CD4-positive, alpha-beta T cell treated with Interleukin-15 for 1 hour (primary cell): ENCODE measurements at places on chromosomes 6 and 20.

DNA sequence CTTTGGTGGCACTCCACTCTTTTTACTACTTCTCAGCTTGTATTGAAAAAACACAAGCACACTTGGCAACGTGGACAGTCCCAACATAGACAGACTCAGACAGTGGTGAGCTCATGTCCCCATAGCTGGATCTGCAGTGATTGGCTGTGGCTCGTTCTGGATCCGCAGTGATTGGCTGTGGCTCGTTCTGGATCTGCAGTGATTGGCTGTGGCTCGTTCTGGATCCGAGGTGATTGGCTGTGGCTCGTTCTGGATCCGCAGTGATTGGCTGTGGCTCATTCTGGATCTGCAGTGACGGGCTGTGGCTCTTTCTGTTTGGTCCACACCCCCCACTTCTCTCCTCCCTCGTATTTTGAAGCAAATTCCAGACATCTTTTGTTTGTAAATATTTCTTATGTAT is 28.0 kb downstream of the OSBPL2 start:
- DNase-seq, result no peak

DNA sequence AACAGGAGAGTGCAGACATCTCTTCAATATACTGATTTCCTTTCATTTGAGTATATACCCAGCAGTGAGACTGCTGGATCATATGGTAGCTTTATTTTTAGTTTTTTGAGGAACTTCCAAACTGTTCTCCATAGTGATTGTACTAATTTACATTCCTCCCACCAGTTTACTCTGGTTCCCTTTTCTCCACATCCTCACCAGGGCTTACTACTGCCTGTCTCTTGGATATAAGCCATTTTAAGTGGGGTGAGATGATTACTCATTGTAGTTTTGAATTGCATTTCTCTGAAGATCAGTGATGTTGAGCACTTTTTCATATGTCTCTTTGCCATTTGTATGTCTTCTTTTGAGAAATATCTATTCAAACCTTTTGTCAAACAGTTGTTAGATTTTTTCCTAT is 64.9 kb upstream of the HMGCLL1 start:
- DNase-seq, result no peak

DNA sequence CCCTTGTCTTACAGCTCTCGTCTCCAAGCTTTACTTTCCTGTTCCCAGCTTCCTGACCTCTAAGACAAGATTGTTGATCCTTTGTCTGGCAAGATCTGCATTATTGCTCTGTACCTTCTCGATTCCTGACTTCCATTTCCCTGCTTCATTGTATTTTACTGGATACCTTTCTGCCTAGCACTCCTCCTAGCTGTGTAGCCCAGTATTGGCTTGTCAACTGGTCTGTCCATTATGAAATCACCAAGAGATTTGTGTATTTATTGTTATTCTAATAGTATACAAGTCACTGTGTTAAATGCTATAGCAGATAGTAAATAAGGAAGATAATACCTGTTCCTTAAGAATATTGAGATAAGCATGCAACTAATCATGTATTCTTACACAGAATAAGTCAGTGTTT is 305.4 kb downstream of the CDKAL1 start:
- DNase-seq, result no peak

GRCh38 chr6:150491131-150491810 is 108.4 kb upstream of the PLEKHG1 start:
- no peak for DNase-seq

- DNase-seq, result no peak
Measured at GRCh38 chr6:28353356-28353755, 3.6 kb downstream of the ZKSCAN3 start.

GRCh38 chr6:2314641-2315040 is 69.2 kb upstream of the GMDS start:
- DNase-seq, result no peak

GRCh38 chr20:35956616-35957015 is 2.3 kb upstream of the SCAND1 start:
- no peak for DNase-seq

DNA sequence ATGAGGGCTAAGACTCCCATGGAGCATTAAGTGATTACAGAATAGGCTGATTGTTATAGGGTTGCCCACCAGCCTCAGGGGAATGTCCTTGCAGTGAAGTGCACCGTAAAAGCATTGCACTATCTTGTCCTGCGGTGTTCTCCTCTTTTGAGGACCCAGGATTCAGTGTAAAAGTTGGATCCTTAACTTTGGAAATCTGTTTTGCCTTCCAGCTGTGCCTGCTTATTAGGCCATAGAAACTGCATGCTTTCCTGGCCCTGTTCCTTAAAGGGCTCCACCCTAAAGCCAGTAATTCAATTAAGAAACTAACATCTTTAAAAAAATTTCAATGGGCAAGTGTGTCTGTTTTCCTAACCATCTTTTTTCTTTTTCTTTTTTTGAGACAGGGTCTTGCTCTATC is 25.4 kb upstream of the NOTCH4 start:
- DNase-seq, result no peak

- DNase-seq, result no peak
Measured at GRCh38 chr20:32516583-32517517, 68.3 kb downstream of the NOL4L start.

DNA sequence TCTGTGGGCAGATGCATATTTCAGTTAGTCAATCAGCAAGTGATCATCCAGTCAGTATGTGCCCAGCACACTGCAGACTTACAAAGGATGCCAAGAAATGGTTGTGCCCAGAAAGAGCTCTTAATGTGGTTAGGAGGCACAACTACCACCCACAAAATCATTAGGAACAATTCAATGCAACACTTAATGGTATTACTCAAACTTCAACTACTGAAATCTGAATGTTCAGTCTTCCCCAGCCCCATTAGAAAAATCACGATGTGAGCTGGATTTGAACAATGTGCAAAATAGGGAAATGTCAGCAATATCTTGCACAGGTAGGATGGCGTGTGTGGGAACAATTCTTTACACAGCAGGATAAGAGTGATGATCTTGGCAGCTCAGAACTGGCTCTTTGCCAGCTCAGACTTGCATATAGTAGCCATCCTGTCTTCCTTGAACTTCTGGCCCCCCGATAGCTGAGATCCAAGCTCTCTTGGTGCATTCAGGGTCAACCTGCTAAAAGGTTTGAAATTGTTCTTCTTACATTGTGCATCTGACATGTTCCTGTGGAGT is 556.7 kb upstream of the HTR1E start:
- no peak for DNase-seq

DNA sequence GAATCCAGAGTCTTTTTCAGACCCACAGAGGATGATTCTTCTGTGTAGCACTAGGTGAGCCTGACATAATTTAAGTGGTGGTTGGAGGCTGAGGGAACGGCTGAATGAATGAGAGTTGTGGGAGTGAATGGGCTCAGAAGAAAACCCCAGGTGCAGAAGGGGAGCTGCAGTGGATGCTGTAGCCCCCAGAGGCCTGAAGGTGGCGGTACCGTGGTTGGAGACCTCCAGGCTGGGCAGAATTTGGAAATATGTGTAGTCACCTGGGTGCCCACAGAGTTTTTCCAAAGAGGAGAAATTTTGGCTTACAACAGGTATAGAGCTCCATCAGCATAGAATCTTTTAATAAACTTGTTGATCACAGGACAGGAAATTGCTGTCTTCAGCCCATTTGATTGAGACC is 6.5 kb upstream of the RAET1G start:
- DNase-seq, result peak; percentile 12

- DNase-seq, result peak; percentile 54
Measured at GRCh38 chr6:73262671-73263569, at the start of gene KHDC1. TSS of gene KHDC1 (minus strand) at chr6:73263196. CDS start at chr6:73242517, 20,679 bp downstream.

DNA sequence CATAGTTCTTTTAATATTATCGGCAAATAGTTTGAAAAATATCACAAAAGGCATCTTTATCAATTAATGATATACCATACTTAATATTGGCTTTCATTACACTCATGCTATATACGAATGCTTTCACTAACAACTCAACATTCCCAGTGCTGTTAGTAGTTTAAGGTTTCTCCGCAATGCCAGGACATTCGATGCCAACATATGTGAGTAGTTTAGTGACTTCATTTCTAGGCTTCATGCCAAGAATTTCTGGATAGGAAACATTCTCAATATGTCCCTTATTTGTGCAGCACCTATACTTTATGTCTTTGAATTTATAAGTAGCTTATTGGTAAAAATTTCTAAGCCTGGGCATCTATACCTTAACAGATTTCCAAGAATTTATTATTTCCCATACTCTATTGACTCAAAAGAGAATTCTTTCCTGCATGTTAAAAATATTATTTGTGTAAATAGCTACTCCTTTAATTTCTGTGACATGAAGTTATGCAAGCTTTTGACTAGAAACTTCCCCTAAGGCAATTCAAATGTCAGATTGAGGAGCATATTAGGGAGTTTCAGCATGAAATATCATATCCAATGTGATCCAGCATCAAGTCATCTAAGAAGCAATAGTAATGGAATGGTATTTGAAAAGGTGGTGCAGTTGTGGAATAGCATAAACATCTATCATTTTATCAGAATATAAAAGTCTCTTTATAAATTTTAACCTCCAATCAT is 236.0 kb upstream of the STXBP5 start:
- DNase-seq, result no peak

DNA sequence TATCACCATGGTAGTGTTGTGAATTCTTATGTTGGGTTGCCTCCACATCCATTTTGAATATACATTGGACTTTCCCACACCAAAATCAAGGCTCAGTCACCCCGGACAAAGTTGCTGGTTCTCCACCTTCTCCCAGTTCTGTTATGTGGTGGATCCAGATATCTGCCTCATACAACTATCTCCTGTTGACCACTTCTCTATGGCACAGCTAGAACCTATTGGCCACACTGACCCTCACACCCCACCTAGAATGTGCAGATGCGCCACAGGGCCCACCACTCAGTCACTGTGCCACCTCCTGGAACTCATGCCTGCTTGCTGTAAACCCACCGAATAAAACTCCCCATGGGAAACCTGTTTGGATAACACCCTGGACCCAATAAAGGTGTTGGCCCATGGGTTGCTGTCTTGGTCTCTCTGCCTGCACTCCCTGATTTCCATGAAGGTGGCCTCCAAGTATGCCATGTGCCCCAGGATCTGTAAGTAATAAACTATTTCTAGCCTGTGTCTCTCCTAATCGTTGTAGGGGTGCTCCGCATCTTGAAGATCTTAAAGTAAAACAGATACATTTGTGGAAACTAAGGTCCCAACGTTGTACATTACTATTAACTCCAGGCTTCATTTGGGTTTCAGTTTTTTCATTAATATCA is 7.2 kb upstream of the NQO2 start:
- DNase-seq, result no peak

- DNase-seq, result no peak
Measured at GRCh38 chr20:47334022-47334551, 22.4 kb downstream of the ZMYND8 start.

DNA sequence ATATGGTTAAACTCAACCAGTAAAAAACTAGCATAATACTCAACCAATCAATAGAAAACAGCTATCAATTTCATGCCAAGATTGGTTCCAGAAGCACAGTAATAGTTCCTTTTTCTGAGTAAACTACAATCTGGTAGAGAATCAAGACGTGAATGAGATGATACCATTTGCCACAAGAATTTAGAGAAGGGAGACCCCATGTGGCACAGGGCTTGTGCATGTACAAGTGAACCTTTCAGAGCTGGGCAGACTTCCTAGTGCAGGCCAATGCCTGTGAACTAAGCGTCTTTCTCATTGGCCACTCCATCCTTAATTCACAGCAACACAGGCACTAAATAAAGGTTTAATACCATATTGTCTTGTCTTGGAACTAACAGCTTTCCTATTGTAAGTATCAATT is 213.5 kb downstream of the RFPL4B start:
- no peak for DNase-seq

- no peak for DNase-seq
Measured at GRCh38 chr20:25535762-25536161, 49.6 kb downstream of the NINL start.

DNA sequence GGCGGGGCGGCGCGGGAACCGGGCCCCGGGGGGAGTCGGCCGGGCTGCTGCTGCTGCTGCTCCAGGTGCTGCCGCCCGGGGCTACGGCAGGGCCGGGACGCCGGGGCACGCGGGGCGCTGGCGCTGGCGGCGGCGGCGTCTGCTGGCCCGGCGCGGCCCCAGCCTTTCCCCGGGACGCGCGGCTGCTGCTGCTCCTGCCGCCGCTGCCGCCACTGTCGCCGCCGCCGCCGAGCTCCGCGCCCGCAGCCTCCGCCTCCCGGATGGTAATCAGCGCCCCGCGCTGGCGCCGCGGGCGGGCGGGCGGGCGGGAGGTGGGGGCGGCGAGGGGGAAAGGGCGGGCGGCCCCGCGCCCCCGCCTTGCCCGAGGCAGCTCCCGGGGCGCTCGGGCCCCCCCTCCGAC is 306 bp downstream of the EBF4 start:
- DNase-seq, result no peak

DNA sequence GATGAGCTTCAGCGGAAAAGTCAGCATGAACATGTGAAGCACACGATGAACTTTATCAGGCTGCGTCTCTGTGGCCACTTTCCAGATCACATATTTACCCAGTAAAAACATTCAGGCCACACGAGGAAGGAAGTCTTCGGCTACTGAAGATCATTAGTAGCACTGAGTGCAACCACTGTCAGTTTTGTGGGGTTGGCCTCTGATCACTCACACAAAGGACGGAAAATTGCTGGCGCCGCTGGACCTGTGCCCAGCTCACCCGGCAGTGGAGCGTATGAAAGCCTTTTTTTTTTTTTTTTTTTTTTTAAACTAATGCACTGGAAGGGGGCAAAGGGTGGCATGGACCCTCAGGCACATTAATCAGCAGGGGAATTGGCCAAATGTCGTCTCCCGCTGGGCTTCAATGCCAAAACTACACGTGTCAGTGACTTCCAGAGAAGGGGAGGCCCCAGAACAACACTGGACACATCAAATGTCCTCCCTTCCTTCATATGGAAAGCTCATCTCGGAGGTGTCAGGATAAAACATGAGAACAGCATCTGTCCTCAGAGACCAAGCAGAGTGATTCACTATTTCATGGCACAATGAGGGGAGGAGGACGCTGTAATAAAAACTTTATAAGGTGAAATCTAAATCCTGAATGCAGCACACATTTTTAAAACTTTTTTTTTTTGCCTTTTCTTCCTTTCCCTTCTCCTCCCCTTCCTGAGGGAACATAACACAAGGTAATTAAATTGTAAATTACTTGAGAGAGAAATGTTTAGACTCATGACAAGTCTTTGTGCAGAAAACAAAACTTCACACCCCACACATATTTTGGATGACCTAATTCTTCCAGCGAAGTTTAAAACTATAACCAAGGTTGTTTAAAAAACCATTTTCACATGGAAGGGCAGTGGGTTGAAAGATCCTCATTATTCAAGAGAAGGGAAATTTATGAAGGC is 223.4 kb downstream of the FOXC1 start:
- no peak for DNase-seq

DNA sequence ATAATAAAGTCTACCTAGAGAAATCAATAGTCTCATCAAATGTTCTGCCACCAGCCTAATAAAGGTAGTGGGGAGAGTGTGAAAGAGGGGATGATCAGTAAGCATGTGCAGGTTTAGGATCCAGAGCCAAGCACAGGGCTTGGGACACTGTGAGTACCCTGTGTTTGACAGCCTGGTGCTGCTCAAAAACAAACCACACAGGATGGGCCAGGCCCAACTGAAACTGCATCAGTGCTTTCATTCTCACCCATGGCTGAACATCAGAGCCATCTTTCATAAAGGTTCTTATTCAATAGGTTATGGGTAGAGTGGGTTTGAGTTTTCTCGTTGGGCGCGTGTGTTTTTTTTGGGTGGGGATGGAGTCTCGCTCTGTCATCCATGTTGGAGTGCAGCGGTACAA is 87.3 kb upstream of the NHSL1 start:
- no peak for DNase-seq
